ENCODE measurements at places on chromosomes 4 and X.

DNA sequence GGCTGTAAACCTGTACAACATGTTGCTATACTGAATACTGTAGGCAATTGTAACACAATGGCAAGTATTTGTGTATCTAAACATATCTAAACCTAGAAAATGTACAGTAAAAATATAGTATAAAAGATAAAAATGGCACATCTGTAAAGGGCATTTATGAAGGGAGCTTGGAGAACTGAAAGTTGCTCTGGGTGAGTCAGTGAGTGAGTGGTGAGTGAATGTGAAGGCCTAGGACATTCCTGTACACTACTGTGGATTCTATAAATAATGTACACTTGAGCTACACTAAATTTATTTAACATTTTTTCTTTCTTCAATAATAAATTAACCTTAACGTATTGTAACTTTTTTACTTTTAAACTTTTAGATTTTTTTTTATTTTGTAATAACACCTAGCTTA, 5.0 kb upstream of the SHROOM4 start:
- H3K4me1 ChIP-seq: peaks cover 12% of the 10 kb centered on the region
- H3K4me3 ChIP-seq: no peak overlapping the region
- no peak overlapping the region for H3K27ac ChIP-seq
- no peak for DNase-seq
- H3K27me3 ChIP-seq: no peaks in the 10 kb centered on the region

DNA sequence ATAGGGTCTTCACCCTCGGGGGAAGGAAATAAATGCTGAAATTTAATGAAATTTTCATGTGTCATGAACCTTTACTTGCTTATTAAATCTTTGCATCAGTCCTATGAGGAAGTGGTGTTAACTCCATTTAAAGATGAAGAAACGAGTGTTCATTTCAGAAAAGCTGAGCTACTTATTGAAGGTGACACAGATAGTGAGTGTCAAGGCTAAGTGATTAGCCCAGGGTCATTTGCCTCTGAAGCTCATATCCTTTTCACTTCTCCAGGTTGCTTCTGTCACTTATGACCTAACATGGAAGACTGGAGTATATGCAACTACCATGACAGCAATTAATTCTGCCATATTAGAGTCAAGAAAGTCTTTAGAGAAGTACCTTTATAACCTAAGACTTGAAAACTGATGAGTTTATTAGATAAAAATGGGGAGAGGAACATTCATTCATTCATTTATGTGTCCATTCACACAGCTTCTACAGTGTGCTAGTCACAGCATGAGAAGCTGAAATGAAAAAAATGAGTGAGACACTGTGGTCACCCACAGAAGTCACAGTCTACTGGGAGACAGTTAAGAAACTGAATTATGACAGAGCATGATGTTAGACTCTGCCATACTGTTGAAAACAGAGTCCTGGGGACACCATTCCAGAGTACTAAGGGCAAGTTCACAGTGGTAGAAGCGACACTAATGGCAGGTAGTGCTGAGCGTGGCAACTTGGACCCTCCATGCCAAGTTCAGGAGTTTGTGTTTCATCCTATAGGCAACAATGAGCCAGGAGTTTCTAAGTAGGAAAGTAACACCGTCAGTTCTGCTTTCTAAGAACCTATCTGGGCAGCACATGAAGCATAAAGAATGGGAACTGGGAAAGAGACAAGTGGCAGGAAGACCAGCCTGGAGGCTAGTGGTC, 21.3 kb downstream of the ALPK1 start:
- H3K4me1 ChIP-seq: no peaks in the 10 kb centered on the region
- H3K27ac ChIP-seq: no peak overlapping the region
- no peaks in the 10 kb centered on the region for H3K27me3 ChIP-seq
- DNase-seq: no peak
- no peak overlapping the region for H3K4me3 ChIP-seq
- H3K36me3 ChIP-seq: no peaks in the 10 kb centered on the region

- H3K4me1 ChIP-seq: peaks cover 15% of the 10 kb centered on the region
- DNase-seq: no peak
- H3K27ac ChIP-seq: no peak overlapping the region
- H3K27me3 ChIP-seq: no peaks in the 10 kb centered on the region
- no peak overlapping the region for H3K4me3 ChIP-seq
These were observed 47.1 kb upstream of the MAB21L2 start for GRCh38 chr4:150534818-150535217.

- H3K4me3 ChIP-seq: no peak overlapping the region
- H3K27ac ChIP-seq: no peak overlapping the region
- peaks cover 25% of the 10 kb centered on the region for H3K4me1 ChIP-seq
- H3K36me3 ChIP-seq: no peaks in the 10 kb centered on the region
These were observed 152.3 kb downstream of the DCLK2 start for GRCh38 chr4:150230561-150230960.

DNA sequence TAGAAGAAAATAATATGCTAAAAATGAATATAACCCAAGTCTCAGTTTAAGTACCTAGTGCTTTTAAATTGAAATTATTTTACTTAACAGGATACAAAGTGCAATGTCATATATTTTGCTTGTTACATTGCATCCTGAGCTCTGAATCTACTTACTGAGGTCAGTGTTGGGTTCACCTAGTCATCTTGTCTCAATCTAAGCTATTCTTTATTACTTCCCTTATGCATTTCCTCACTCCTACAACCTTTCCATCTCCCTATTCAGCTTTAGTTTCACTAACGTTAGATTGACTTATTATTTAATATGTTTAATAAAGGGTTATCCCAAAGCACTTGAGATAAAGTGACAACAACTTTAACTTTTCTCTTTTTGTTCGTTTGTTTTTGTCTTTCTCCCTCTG, 483.7 kb downstream of the FSTL5 start:
- H3K27me3 ChIP-seq: no peaks in the 10 kb centered on the region
- no peak overlapping the region for H3K4me3 ChIP-seq
- no peaks in the 10 kb centered on the region for H3K4me1 ChIP-seq
- no peaks in the 10 kb centered on the region for H3K36me3 ChIP-seq

GRCh38 chr4:41294445-41295062, 37.8 kb downstream of the UCHL1 start:
- H3K36me3 ChIP-seq: peaks cover 17% of the 10 kb centered on the region
- no peak overlapping the region for H3K4me3 ChIP-seq
- DNase-seq: no peak
- H3K27ac ChIP-seq: no peak overlapping the region
- peaks cover 7% of the 10 kb centered on the region for H3K4me1 ChIP-seq

DNA sequence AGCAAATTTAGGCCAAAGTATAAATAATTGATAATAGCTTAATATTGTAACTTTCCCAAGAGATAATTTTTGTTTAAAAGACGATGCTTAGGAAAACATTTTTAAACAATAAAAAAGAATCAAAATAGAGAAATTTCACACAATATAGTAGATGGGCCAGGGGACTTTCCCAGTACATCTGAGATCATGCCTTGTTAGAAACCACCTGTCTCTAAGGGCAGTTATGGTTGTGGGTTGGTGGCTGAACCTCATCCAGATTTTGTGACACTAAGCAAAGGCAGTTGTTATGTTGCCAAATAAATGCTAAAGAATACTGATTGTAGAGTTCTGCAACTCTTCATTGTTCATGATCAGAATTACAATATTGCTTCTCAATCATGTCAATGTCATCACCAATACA, 270.6 kb downstream of the BANK1 start:
- H3K36me3 ChIP-seq: no peaks in the 10 kb centered on the region
- H3K4me1 ChIP-seq: no peaks in the 10 kb centered on the region
- H3K4me3 ChIP-seq: no peak overlapping the region
- H3K27me3 ChIP-seq: no peaks in the 10 kb centered on the region

DNA sequence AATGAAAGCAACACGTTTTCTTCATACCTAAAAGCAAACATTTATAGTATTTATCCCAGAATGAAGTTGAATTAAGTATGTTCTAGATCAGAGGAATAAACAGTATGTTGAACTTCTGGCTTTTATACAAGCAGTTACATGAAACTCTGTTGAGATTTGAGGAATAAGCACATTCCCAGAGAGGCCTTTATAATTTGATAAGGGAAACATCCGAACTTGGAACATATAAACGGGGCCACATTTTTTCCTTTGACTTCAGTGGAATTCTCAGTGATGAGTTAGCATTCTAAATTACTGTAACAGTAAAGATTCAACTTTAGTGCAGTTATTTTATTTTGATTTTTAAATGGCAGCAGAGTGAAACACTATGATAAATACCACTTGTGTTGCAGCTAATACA, 119.5 kb downstream of the GLRA3 start:
- no peaks in the 10 kb centered on the region for H3K27me3 ChIP-seq
- no peak for DNase-seq
- H3K4me1 ChIP-seq: peaks cover 8% of the 10 kb centered on the region

DNA sequence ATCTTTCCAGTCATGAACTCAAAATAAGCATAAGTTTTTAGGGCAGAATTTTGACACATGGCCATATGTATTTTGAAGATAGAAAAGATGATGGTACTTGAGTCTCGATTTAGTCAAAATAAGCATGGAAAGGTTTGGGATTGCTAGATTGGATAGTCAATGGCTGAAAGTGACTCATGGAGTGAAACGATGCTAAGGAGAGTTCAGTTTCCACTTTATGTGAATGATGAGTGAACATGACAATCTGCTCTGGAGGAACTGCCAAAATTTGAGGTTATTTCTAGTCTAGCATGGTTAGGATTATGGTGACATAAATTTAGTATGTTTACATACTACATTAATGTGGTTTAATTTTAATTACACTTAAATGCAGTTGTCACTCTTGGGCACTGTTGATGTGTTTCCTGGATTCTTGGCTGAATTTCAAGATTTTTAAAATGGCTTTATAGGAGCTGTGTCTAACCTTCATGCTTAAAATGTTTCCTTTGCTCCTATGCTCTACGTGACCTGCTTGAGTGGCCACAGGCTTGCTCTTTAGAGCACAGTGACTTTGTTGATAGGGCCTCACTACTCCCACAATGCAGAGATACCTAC, 17.1 kb downstream of the DDX3X start:
- no peak for DNase-seq
- peaks cover 18% of the 10 kb centered on the region for H3K4me1 ChIP-seq
- peak overlapping the region; percentile 54 for H3K27ac ChIP-seq
- no peaks in the 10 kb centered on the region for H3K27me3 ChIP-seq
- no peak overlapping the region for H3K4me3 ChIP-seq

GRCh38 chrX:19879181-19879580, 8.2 kb downstream of the SH3KBP1 start:
- DNase-seq: no peak
- no peaks in the 10 kb centered on the region for H3K27me3 ChIP-seq
- peaks cover 17% of the 10 kb centered on the region for H3K4me1 ChIP-seq
- H3K27ac ChIP-seq: no peak overlapping the region
- peaks cover 12% of the 10 kb centered on the region for H3K36me3 ChIP-seq

- H3K4me1 ChIP-seq: no peaks in the 10 kb centered on the region
- DNase-seq: no peak
- H3K36me3 ChIP-seq: no peaks in the 10 kb centered on the region
- no peak overlapping the region for H3K27ac ChIP-seq
These were observed 146.3 kb downstream of the GRIA3 start for GRCh38 chrX:123330229-123330942.

DNA sequence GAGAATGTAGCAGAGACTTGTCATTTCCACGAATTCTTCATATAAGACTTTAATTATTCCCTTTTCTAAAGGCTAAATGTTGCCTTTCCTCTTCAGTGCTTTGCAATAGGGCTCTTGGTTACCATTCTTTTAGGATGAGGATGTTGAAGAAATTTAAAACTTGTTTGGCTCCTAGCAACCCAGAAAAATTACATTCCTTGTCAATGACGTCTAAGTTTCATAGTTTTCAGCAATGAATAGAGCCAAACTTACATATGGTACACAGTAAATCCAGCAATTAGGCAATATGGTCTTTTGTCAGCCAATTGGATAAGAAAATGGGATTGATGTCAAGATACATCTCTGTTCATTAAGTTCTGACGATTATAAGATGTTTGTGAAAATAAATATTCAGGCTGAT, 1639.6 kb upstream of the PCDH10 start:
- H3K36me3 ChIP-seq: no peaks in the 10 kb centered on the region
- H3K27me3 ChIP-seq: no peaks in the 10 kb centered on the region
- no peak overlapping the region for H3K27ac ChIP-seq
- no peak overlapping the region for H3K4me3 ChIP-seq
- DNase-seq: no peak

DNA sequence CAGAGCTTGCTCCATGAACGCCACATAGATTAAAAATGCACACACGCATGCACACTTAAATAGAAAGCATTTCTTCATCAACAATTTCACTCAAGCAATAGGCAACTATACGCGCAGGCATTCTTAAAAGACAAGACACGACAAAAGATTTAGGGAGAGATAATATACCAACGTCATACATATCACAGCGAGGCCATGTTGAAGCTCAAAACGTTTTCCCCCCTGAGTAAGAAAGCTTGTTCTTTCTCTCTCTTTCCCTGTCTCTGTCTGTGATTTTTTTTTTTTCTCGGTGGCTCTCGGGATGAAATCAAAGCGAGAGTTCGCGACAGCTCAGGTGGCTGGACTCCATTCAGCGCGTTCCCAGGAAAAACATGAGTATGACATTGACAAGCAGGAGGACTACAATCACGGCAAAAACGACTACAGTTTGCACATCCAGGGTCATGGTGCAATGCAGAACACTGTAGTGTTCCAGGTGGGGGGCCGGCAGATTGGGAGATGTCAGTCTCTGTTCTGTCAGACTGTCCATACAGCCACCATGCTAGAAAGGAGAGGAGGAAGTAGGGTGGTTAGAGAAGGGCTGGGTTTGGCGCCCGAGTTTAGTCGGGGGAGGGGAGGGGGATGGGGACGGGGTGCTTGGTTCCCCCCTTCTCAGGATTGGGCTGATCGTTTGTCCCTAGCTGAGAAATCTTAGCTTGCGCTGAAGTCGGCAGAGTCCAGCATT, 30.7 kb downstream of the ARHGEF9 start:
- no peak for DNase-seq
- peaks cover 38% of the 10 kb centered on the region for H3K4me1 ChIP-seq
- H3K27ac ChIP-seq: peak overlapping the region; percentile 99
- no peaks in the 10 kb centered on the region for H3K27me3 ChIP-seq

- H3K4me1 ChIP-seq: no peaks in the 10 kb centered on the region
- H3K27ac ChIP-seq: no peak overlapping the region
- no peak for DNase-seq
- no peaks in the 10 kb centered on the region for H3K27me3 ChIP-seq
- no peak overlapping the region for H3K4me3 ChIP-seq
- H3K36me3 ChIP-seq: peaks cover 27% of the 10 kb centered on the region
These were observed 19.6 kb downstream of the RCHY1 start for GRCh38 chr4:75494563-75494962.

- no peak for DNase-seq
- no peaks in the 10 kb centered on the region for H3K4me1 ChIP-seq
- H3K27me3 ChIP-seq: no peaks in the 10 kb centered on the region
- H3K36me3 ChIP-seq: no peaks in the 10 kb centered on the region
- no peak overlapping the region for H3K27ac ChIP-seq
These were observed 50.1 kb upstream of the PHKA2 start for GRCh38 chrX:19034025-19034424.

GRCh38 chr4:48985976-48986653, at the start of gene CWH43:
TSS of gene CWH43 (plus strand) at chr4:48986275. CDS start at chr4:48986430, 155 bp downstream.
- H3K4me1 ChIP-seq: 0 out of 2 replicates have a peak, but pooled peaks cover 2% of the 10 kb centered on the region
- H3K36me3 ChIP-seq: no peaks in the 10 kb centered on the region
- H3K27ac ChIP-seq: no peak within 1 kb of the TSS
- H3K4me3 ChIP-seq: peak within 1 kb of the TSS; percentile 66

DNA sequence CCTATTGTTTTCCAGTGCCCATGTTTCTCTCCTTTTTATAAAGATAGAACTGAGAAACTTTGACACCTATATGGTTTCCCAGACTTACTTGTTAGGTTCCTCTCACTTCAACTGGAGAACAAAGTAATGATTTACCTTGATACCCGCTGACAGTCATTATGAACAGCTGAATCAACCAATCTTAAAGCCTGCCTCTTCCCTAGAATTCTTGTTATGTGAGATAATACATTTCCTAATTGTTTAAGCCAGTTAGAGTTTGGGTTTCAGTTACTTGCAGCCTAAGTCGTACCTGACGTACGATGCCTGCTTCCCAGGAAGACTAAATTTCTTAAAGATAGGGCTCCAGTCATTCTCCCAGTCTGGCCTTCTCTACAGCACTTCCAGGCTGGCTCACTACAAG, 97.3 kb downstream of the SHROOM4 start:
- no peak overlapping the region for H3K4me3 ChIP-seq
- H3K27me3 ChIP-seq: no peaks in the 10 kb centered on the region
- peaks cover 60% of the 10 kb centered on the region for H3K4me1 ChIP-seq
